ENCODE measurements at places on chromosomes 16 and 17.

DNA sequence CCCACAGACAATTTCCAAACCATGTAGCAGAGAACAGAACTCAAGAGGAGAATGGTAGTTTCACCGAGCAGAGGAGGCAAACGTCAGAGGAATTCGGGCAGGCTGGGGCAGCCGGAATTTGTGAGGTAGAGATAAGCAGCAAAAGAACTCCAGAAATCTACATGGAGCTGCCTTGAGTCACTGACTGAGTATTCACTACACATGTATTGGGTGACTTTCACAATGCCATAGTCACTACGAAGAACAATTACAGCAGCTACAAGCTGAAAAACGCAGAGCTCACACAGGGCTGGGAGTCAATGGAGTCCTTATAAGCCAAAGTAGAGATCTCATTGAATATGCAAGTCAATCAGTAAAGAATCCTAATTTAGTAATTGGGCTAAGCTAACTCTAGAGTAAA is 13.4 kb downstream of the CMC2 start:
- peak; percentile 88 for DNase-seq

GRCh38 chr16:46618516-46618915 is 2.7 kb downstream of the SHCBP1 start:
- no peak for DNase-seq

DNA sequence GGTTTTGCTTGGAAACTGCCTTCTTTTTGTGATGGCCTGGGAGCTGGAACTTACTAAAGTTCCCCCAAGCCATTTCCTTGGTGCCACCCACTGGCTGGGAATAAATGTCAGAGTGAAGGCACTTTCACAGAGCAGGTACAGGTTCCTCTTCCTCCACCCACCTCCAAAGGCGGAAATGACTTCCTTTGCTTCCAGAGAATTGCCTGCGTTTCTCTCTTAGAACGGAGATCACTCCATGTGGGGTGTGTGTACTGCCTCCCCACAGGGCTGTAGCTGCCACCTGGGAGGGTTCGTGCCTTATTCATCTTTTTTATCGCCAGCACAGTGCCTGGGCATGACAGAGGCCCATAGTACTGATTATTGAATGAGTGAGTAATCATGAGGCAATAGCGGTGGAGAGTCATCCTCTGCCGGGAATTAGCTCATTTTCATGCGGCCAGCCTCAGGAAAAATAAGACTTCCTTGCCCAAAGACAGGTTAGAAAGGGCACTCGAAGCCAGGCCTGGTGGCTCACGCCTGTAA is 32.2 kb upstream of the HAS3 start:
- DNase-seq = peak; percentile 44

GRCh38 chr16:57804111-57804837 is 2.0 kb upstream of the KIFC3 start:
- DNase-seq = no peak

DNA sequence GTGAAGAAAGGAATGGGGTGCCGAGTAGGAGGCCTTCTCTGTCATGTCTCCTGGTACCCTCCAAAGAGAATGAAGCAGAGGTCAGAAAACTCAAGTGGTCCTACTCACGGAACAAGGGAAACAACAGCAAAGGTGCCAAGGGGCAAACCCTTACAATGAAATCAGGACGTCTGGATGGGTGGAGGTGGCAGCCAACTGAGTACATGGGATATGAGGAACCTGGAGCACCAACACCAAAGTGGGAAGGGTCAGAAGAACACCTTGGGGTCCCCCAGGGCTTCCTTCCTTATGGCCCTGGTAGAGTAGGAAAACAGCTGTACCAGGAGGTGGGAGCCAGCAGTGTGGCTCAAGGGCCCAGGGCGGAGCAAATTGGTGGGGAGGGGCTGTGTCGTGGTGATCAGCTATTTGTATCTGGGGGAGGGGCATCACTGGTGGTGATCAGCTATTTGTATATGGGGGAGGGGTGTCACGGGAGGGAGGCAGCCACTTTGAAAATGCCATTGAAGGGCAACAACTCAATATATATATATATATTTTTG is 643 bp downstream of the HIGD1B start:
- no peak for DNase-seq

- no peak for DNase-seq
These were observed 24.0 kb downstream of the TRPV2 start for GRCh38 chr17:16439303-16439791.

GRCh38 chr17:29291163-29291752 is 2.7 kb downstream of the NUFIP2 start:
- DNase-seq = peak; percentile 24

GRCh38 chr16:71727551-71728324 is 3.2 kb upstream of the PHLPP2 start:
- no peak for DNase-seq

DNA sequence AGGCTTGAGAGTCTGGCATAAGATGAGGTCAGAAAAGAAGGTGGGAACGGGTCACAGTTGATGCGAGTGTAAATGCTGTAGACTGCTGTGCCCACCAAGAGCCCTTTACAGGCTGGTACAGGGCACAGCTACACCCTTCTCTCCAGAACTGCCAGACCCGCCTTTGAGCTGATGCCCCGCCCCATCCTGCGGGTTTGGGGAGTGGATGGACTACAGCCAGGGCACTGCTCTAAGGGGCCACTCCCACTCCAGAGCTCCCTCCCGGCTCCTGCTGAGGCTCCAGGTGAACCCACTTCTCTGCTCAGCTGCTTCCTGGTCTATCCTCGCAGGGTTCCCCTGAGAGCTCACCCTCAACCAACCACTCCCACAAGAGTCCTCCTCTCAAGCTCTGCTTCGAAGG is 12.3 kb downstream of the MEIOB start:
- DNase-seq = no peak

- no peak for DNase-seq
These were observed 32.0 kb upstream of the ABCA5 start for GRCh38 chr17:69358688-69359596.

DNA sequence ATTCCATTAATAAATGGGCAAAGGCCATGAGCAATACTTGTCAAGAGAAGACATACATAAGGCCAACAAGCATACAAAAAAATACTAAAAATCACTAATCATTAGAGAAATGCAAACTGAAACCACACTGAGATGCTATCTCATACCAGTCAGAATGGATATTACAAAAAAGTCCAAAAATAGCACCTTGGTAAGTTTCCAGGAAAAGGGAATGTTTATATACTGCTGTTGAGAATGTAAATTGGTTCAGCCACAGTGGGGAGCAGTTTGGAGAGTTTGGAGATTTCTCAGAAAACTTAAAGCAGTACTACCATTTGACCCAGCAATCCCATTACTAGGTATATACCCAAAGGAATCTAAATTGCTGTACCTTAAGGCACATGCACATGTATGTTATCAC is 467.7 kb downstream of the CDH11 start:
- no peak for DNase-seq

- no peak for DNase-seq
These were observed 91.4 kb downstream of the HIC1 start for GRCh38 chr17:2146132-2146871.

DNA sequence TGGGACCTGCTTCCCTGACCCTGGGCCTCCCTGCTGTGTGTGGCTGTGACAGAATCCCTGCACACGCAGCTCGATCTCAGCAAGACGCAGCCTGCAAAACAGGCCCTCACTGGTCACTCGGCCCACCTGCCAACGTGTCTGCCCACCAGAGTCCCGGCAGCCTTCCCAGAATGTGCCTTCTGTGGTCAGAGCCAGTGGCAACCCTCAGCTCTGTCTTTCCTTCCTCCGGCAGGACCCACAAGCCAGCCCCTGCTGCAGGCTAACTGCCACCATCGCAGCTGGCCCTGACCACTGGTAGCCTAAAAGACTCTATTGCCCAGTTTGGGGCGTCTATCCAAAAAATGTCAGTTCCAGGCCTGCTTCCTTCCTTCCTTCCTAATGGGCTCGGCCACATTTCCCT is 83.2 kb downstream of the LITAF start:
- DNase-seq = no peak

GRCh38 chr16:3876695-3877094 is 3.8 kb downstream of the CREBBP start:
- no peak for DNase-seq

GRCh38 chr17:45640141-45640850 is 143.8 kb upstream of the CRHR1 start:
- DNase-seq = peak; percentile 43

DNA sequence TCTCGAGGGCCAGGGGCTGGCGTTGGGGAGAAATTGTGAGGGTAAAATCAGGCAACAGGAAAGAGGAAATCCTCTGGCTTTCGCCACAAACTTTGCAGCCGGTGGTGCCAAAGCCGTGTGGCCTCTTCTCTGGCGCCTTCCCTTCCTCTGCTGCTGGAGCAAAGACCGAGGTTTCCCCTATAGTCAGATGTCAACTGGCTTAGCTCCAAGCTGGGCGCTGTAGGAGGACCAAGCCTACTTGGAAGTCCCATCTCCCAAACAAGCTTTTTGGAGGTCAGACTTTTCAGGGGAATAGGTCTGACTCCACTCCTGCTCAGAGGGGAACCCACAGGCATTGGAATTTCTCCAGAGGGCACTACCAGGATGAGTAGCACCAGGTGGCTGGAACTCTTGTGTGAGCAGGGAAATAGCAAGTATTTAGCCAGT is 5.0 kb downstream of the IGFBP4 start:
- DNase-seq = no peak

DNA sequence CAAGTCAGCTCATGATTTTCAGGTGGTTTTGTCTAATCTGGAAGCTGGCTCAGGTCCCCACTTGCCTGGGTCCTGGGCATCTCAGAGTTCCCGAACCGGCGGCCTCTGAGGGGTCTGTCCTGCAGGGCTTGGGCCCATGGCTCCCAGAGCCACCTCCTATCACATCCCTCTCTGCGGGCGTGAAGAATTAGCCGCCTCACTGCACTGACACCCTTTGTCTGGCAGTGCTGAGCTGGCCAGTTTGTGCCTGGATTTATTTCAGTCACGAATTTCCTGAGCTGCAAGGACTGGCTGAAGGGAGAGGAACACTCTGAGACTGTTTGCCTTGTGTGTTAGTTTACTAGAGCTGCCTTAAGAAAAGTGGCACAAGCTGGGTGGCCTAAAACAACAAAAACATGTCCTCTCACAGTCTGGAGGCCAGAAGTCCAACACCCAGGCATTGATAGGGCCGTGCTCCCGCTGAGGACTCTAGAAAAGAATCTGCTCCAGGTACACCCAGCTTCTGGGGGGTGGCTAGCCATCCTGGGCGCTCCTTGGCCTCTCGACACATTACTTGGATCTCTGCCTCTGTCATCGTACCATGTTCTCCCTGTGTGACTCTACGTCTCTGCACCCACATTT is 217.5 kb upstream of the DYNLRB2 start:
- DNase-seq = no peak

DNA sequence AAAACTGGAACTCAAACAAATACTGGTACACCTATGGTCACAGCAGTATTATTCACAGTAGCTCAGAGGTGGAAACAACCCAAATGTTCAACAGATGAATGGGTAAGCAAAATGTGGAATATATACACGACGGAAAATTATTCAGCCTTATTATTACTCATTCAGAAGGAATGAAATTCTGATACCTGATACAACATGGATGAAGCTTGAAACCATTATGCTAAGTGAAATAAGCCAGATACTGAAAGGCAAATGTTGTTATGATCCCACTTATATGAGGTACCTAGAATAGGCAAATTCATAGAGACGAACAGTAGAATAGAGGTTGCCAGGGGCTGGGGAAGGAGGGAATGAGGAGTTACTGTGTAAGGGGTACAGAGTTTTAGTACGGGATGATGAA is 27.1 kb upstream of the MYLK3 start:
- DNase-seq = no peak

DNA sequence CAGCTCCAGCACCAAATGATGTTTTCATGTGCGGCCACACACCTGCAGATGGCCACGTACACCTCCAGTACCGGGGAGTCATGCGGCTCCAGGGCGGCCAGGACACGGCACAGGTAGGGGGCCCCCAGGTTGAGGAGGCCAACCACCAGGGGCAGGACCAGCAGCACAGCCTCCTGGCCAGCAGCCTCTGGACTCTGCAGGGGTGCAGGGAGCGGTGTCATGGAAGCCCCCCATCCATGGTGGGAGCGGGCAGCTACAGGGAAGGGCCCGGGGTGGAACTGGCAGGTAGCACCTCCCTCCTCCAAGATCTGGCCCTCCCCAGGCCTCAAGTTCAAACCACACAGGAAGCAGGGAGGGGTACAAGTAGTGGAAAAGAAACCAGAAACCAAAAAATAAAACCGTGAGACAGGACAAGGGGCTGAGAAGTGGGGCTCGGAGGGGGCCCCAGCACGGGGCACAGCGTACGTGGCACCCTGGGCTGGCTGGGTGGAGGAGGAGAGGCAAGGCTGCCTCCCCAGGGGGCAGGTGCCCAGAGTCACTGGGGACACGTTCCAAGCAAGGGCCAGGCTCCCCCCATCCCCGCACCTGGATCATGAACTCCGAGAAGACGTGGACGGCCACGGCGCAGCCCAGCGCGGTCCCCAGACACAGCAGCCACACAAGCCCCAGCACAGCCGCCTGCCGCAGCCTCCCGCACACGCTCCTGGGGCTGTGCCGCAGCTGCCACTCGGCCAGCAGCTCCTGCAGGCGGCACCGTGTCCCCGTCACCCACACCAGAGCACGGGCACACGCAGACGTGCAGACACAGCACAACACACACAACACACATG is 7.4 kb downstream of the TMC6 start:
- DNase-seq = no peak

DNA sequence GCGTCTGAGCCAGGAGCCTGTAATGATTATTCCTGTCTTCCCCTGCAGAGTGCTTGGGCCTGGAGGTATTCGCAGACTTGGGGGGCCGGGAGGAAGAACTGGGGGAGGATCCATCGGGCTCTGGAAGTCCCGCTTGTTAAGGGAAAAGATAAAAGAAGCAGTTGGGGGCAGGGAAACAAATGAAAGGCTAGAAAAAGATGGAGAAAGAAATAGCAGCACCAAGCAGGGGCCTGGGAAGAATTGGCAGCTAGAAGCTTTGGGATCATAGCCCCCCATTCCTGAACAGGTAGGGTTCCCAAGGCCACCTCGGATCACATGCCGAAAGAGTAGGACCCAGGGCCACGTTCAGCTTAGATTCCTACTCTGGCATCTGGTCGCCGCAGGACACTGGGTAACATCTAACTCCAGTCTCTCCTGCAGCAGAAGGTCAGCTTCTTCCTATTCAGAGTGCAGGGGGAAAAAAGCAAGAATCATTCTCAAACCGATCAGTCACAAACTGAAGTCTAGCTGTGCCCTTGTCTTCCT is 23.6 kb downstream of the ADAM11 start:
- no peak for DNase-seq

- no peak for DNase-seq
These were observed 88.4 kb downstream of the VAT1L start for GRCh38 chr16:77876776-77877175.

- DNase-seq = no peak
These were observed 27.0 kb upstream of the NXPH3 start for GRCh38 chr17:49548506-49549310.

GRCh38 chr17:81928544-81929252 is 1.2 kb upstream of the MAFG start:
- DNase-seq = no peak

DNA sequence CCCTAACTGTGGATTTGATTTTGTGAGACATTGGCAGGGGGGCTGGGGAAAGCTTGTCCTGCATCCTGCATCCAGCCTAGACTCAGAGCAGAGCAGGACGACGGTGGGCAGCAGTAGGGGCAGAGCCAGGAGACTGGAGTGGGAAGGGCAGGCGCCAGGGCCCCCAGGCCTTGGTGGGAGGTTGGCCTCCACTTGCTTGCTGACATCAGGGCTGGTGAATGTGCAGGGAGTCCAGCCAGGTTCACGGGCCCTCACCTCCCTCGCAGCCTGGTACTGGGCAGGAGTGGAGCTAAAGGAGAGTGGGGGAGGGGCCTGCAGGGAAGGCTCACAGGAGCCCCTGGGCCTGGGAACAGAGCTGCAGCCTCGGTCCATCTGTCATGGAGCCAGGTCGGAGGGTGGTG is 2.2 kb upstream of the SMTNL2 start:
- DNase-seq = no peak
